ENCODE measurements at places on chromosomes 3 and 15. TPM values are rescaled to one million over a fixed set of nuclear protein-coding genes. Genes with fewer than 3 reads are reported as not detected.
A peak's percentile ranks its signal among the peaks of the same experiment; 100 is the strongest.

DNA sequence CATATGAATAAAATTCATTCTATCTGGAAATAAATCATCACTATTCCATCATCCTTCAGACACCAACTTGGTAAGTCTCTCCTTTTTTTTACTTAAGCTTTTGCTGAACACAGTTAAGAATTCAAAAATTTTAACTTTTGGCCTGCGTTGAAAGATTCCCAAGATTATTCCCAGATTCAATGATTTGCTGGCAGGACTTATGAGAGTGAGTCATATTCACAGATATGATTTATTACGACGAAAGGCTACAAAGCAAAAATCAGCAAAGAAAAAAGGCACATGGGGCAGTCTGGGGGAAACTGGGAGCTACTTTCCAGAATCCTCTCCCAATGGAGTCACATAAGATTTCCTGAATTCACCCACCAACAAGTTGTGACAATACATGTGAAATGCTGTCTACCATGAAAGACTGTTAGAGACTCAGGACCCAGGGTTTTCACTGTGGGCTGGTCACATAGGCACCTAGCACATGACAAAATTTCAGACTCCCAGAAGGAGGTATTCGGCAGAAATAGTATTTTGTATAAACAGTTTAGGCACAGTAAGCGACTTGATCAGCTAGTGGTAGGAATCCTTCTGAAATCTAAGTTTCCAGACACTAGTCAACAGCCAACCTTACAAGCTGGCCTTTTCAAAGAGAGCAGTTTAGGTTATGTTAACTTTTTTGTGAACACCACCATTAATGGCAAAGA is 82.1 kb downstream of the DLG1 start:
- peak overlapping the region; percentile 81 for H3K27ac ChIP-seq
- peaks cover 66% of the 10 kb centered on the region for H3K4me1 ChIP-seq
- H3K4me3 ChIP-seq = peak overlapping the region; percentile 69
- peak; percentile 43 for DNase-seq

GRCh38 chr3:58387650-58388546 is 45.7 kb downstream of the PDHB start:
- no peaks in the 10 kb centered on the region for H3K27me3 ChIP-seq
- H3K27ac ChIP-seq = peak overlapping the region; percentile 90
- peak overlapping the region; percentile 72 for H3K4me3 ChIP-seq
- H3K4me1 ChIP-seq = peaks cover 83% of the 10 kb centered on the region
- DNase-seq = no peak

DNA sequence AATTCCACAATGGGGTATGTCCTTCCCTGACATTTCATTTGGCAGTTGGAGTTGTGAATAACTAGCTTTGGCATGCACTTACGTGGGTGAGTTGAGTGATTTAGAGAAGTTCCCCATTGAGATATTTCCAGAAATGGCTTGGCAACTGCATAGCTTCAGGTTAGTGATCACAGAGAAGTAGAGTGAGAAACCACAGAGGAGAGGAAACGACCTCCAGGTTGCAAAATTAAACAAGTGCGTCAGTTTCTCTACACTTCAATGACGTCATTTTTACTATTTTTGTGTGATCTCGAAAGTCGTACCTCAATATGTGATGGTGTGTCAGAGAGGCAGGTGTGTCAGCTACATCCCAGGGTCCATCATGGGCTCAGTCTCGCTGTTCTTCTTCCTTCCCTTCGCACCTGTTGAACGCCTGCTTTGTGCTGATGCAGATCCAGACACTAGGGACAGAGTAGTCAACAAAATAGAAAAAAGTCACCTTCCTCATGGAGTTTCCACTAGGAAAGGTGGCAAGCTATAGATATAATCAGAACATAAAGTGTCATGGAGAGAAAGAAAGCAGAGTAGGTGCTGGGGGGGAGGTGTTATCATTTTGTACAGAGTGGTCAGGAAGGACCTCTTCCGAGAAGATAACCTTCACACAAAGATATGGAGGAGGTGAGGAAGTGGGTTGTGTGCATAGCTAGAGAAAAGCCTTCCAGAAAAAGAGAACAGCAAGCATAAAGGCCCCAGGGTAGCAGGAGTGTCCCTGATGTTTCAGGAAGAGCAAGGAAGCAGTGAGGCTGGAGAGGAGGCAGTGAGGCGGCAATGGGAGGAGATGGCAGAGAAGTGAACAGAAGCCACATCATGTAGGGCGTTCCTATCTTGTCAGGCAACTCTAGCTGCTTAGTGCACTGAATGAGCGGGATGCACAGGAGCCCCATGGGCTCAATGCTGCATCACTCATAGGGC is 75.6 kb downstream of the MCTP2 start:
- H3K4me3 ChIP-seq = no peak overlapping the region
- no peak overlapping the region for H3K27ac ChIP-seq
- no peak for DNase-seq
- H3K36me3 ChIP-seq = no peaks in the 10 kb centered on the region

DNA sequence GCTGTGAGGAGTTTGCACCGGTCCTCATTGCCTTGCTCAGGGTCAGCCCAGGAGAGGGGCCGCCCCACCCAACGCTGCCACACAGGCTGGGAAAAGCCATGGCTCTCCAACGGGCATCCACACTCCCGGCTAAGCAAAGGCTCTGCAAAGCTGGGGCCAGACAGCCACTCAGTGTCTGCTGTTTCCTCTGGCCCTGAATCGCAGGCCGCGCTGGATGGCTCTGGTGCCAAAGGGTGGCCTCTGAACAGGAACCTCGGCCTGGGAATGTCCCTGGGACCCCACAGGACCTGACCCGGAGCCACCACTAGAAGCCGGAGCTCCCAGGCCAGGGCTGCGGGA is 42.9 kb downstream of the RPN1 start:
- H3K27ac ChIP-seq = no peak overlapping the region
- no peaks in the 10 kb centered on the region for H3K36me3 ChIP-seq
- H3K4me1 ChIP-seq = no peaks in the 10 kb centered on the region
- H3K4me3 ChIP-seq = no peak overlapping the region

GRCh38 chr15:97909291-97909891 is 51.1 kb upstream of the ARRDC4 start:
- no peaks in the 10 kb centered on the region for H3K27me3 ChIP-seq
- H3K4me1 ChIP-seq = peaks cover 18% of the 10 kb centered on the region
- no peak overlapping the region for H3K4me3 ChIP-seq
- DNase-seq = peak; percentile 52
- no peak overlapping the region for H3K27ac ChIP-seq

GRCh38 chr15:79863886-79864285 is 32.9 kb downstream of the MTHFS start:
- no peaks in the 10 kb centered on the region for H3K27me3 ChIP-seq
- H3K36me3 ChIP-seq = no peaks in the 10 kb centered on the region
- peaks cover 35% of the 10 kb centered on the region for H3K4me1 ChIP-seq
- H3K27ac ChIP-seq = peak overlapping the region; percentile 74
- H3K4me3 ChIP-seq = peak overlapping the region; percentile 40
- peak; percentile 72 for DNase-seq

DNA sequence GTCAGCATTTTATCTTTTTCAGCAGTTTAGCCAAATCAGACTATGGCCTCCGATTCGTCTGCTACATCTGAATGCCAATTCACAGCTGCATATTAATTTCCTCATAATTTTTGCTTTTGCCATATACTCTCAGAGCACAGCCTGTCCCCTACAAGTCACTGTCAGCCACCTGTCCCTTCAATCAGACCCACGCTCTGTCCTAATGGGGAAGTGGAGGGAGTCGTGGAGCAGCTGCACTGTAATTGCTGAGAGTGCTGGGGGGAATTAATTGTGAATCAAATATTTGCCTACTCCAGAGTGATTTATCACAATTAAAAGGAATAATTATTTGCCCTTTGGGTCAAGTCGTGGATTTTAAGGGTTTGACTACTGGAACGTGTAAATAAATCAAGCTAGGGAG is 75.5 kb downstream of the EBLN2 start:
- H3K4me3 ChIP-seq = no peak overlapping the region
- H3K36me3 ChIP-seq = no peaks in the 10 kb centered on the region
- DNase-seq = no peak
- H3K27me3 ChIP-seq = peaks cover 12% of the 10 kb centered on the region
- H3K27ac ChIP-seq = no peak overlapping the region

The MLF1 gene
- total RNA-seq = 4.0 TPM

The IL5RA gene
- not detected for total RNA-seq

Data from HFFc6 (cell line).